CD4-positive, alpha-beta T cell treated with Interleukin-4 for 1 hour (primary cell): ENCODE measurements at places on chromosomes 5 and 9.

DNA sequence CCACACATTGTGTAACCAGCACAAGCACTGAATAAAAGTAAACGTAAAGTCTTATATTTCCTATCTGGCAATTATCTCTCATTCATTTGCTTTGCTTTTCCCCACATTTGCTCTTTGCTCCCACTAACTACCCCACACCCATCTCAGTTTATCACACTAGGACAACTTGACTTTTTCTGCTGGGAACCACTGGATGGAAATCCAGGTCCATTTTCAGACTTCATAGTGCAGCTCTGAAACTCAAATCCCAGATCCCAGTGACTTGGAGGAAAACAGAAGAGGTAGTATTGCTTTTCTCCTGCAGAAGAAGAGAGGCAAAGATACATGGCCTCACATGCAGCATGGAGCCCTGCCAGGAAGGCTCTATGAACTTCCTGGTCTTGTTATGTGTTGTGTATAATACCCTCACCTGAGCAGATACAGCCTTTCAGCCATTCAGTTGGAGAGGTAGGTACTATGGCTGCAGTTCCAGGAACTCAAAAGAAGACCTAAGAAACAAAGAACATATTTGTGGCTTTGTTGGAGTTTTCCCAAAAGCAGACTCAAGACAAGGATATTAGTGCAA lies 90.0 kb upstream of the NIPBL start:
- DNase-seq: no peak

GRCh38 chr5:41057231-41057630 lies 13.9 kb downstream of the MROH2B start:
- no peak for DNase-seq

DNA sequence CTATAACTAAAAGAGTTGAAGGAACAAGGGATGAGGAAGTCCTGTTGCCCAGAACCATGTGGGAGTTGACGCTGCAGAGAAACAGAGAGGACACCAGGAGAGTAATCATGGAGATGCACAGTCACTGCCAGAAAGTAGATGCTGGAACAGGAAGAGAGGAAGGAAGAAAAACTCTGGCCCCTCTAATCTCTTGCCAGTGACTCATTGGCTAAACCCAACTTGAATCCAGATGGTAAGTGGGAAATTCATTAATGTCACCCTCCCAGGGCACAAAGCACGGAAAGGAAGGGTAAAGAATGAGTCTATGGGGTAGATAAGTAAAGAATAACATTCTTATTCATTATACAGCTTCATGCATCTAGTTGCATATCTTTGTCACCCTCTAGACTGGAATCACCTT lies 631.9 kb downstream of the PRELID2 start:
- DNase-seq: no peak

DNA sequence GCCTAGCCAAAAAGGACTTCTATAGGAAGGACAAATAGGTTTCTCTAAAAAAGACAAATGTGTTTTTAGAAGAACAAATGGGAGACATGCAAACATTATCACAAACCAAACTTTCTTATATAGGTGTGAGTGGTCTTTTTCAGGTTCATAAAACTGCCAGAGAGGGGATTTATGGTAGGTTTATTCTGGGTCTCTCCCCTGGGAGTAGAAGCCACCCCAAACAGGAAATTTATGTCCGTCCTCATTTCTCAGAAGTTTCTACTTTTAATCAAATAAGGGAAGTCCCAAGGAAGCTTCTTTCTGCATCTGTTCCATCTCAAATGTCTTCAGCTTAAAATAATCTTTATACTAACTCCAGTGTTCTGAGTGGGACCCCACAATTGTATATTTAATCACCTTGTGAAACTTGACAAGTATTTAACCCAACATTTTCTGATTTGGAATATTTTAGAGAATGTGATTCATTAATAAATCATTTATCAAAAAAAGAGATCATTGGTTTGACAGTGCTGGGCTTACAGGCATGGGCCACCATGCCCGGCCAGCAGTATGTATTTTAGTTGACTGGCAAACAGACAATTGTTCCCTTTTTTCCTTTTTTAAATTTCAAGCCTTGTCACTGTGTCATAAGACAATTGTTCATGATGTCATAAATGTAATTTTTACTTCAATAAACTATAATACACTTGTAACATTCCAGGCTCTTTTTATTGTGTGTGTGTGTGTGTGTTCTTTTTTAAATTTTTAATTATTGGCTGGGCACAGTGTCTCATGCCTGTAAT lies 44.6 kb upstream of the GLDC start:
- DNase-seq: peak; percentile 37

DNA sequence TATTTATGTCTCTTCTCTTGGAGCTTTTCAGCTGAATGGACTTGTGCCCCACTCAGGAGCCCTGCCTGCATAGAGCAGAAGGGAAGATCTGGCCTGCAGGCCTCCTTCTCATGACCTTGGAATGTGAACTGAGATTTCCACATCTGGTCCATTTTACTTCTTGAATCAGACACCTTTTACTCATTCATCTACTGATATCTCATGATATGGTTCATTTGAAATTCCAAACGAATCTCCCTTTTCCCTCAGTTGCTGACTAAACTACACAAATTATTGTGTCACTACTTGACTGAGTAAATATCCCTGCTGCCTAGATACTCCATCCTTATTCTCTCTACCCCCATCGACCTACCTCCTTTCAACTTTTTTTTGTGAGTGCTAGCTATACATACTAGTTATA lies 138.7 kb downstream of the PLCXD3 start:
- DNase-seq: no peak

DNA sequence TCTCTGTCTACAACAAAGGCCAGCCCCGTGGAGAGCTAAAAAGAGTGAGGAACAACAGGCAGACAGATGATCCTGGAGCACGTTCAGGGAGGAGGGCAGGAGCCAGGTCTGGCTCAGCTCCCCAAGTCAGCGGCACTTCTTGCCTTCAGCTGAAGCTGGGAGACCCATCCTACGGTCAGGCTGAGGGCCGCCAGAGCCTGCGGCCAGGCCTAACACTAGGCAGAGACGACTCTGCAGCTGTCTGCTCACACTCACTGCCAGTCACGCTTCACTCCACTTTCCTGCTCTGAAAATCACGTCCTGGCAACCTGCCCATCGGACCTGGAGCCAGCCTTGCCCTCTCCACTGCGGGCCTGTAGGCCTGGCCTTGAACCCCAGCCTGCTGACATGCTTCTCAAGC lies 160.9 kb upstream of the LHFPL2 start:
- no peak for DNase-seq

DNA sequence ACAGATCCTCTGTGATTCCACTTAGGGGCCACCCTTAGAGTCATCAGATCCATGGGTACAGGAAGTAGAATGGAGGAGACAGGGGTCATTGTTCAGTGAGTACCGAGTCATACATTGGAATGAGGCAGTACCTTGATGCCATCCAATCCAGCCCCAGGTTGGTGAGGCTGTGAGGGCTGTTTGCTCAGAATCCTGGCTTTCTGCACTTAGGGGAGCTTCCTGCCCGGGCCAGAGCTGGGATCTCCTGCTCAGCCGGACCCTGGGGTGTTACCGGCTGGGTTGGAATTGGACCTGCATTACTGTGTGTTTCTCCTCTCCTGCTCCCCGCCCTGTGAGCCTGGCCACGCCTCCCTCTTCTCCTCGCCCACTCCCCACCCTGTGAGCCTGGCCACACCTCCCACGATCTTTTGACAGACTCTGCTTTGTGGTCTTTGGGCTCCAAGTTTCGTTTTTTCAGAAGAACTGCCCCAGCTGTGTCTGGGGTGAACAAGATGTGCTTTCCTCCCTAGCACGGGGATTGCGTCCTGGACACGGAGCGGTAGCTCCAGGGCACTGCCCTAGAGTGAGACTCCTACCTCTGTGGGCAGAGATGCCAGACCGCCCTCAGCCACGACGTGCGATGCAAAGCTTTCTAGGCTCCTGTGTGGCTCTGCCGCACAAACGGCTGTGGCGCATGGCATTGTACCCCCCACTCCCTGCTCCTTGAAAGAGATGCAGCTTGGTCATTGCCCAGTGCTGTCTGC lies 15.4 kb downstream of the TRAF2 start:
- DNase-seq: peak; percentile 72

GRCh38 chr9:12439267-12439666 lies 253.9 kb upstream of the TYRP1 start:
- no peak for DNase-seq

- DNase-seq: peak; percentile 65
Measured at GRCh38 chr5:50653946-50654345, 12.5 kb upstream of the PARP8 start.

GRCh38 chr9:13388157-13388556 lies 108.7 kb upstream of the MPDZ start:
- DNase-seq: no peak

DNA sequence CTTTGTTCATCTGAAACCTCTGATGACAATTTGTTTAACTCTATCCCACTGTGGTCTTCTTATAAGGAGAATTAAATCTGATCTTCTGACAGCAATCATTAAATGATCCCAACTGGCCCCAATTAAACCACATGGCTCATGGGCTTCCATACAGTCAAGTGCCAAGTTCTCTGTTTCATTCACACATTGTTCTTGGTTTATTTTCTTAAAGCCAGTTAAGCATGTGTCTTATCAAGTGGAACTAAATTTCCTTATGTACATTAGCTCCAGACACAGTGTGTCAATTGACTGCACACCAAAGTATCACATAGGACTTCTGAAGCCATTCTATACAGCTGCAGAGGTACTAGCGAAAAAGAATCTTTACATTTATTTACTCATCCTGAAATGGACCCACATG lies 51.2 kb downstream of the MEF2C start:
- no peak for DNase-seq

- no peak for DNase-seq
Measured at GRCh38 chr9:28770226-28770625, 1196.9 kb upstream of the C9orf72 start.

GRCh38 chr5:173888473-173889131 lies 453 bp downstream of the CPEB4 start:
- DNase-seq: no peak

DNA sequence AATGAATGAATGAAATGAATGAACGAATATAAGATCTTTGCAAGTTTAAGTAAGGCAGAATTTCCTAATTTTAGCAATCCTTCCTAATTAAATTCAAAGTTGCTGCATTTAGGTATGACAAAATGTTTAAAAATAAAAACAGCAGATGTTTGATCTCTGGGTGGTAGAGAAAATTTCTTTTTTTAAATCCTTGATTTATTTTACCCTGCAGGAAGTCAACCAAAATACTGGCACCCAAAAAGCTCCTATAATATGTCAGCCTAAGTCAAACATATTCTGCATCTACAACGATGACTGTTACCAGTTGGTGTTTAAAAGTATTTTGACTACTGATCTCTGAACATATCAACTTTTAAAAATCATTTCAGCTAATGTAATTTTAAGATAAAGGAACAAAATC lies 58.4 kb downstream of the TTC39B start:
- DNase-seq: no peak

DNA sequence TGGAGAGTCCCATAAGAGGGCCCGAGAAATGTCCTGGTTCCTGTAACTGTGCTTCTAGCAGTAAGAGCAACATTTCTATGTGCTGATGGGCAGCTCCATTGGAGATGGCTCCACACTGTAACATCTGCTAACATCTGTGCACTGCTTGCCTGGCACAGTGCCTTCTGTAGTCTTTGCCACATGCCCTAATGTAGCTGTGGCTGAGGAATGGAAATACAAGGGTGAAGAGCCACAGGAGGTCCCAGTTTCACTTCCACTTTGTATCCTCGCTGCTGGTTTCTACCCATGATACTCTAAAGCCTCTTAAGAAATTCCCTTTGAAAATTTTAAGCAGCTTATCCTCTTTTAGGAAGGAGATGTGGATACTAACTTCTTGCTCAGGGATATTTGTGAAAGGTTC lies 97.4 kb downstream of the HOMER1 start:
- DNase-seq: peak; percentile 13
